ENCODE measurements at places on chromosomes 2 and 18. TPM values are rescaled to one million over a fixed set of nuclear protein-coding genes. Genes with fewer than 3 reads are reported as not detected.

The SH3RF3 gene
- polyA plus RNA-seq = 5.8 TPM

The MATN3 gene
- 3.5 TPM for polyA plus RNA-seq

The TWIST2 gene
- 3.8 TPM for polyA plus RNA-seq

The LIMS4 gene
- polyA plus RNA-seq = 1.3 TPM

The SIX3 gene
- not detected for polyA plus RNA-seq

The SUMO1 gene
- polyA plus RNA-seq = 175 TPM

The TMEM18 gene
- 65.4 TPM for polyA plus RNA-seq

The CD8B2 gene
- 0.20 TPM for polyA plus RNA-seq

The SCN1A gene
- polyA plus RNA-seq = 0.17 TPM

The LYPD6B gene
- polyA plus RNA-seq = 33.9 TPM

The CGREF1 gene
- polyA plus RNA-seq = 8.6 TPM

The ZNF396 gene
- polyA plus RNA-seq = 5.4 TPM

The SRD5A2 gene
- polyA plus RNA-seq = 0.10 TPM

The BCL11A gene
- 12.7 TPM for polyA plus RNA-seq

The LIMS3 gene
- 3.9 TPM for polyA plus RNA-seq

The HOXD13 gene
- polyA plus RNA-seq = 0.14 TPM

The NEB gene
- polyA plus RNA-seq = 17.5 TPM
